ENCODE measurements at places on chromosomes 4 and X.

GRCh38 chr4:13580036-13580435, 35.7 kb upstream of the NKX3-2 start:
- DNase-seq: no peak

DNA sequence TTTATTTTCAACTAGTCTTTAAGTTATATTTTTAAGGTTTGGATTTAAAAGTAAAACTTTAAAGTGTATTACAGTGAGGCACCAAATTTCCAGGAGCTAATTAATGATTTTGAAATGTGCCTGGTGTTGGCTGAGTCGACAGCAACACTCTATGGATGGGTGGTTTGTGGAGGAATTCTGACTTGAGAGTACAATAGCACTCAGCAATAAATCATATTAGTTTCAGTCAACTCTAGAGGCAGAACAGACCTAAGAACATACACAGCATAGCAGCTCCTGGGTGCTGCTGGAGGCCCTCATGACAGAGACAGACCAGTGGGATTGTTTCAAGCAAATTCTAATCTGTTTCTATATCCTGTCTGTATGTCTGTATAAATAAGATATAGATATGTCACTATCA, 673.4 kb downstream of the TRIML1 start:
- no peak for DNase-seq

DNA sequence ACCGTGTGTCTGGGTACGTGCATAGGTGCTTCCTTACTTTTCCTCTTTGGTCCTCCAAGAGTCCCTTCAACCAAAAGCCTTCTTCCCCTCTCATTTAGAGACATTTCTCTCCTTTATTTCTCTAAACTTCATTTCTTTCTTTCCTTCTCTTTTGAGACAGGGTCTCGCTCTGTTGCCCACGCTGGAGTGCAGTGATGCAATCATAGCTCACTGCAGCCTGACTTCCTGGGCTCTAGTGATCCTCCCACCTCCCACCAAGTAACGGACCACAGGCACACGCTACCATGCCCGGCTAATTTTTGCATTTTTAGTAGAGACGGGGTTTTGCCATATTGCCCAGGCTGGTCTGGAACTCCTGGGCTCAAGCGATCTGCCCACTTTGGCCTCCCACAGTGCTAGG, 42.2 kb downstream of the ACOX3 start:
- DNase-seq: no peak

DNA sequence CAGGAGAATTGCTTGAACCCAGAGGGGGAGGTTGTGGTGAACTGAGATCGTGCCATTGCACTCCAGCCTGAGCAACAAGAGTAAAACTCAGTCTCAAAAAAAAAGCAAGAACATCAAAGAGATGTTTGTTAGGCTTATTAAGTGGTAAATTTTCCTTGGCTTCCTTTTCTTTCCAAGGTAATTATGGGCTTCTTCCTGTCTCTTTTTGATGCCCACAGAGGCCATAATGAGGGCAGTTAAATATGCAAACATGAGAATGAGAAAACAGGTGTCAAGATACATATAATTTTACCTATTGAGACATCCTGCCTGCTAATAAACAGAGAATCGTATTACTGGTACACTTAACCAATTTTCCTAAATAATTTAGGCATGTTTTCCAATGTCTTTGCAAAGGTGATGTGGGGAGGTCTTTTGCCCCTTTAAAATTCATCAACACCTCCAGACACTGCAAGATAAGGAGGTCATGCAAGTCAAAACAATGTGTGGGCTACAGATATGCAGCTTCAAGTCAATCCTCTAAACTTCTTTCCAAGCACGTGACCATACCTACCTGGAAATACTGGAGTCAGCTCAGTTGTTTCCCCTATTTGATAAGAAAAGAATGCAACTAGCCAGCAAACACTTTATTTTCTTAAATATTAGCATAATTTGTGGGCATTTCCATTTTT, 2.7 kb downstream of the SLC39A8 start:
- no peak for DNase-seq

DNA sequence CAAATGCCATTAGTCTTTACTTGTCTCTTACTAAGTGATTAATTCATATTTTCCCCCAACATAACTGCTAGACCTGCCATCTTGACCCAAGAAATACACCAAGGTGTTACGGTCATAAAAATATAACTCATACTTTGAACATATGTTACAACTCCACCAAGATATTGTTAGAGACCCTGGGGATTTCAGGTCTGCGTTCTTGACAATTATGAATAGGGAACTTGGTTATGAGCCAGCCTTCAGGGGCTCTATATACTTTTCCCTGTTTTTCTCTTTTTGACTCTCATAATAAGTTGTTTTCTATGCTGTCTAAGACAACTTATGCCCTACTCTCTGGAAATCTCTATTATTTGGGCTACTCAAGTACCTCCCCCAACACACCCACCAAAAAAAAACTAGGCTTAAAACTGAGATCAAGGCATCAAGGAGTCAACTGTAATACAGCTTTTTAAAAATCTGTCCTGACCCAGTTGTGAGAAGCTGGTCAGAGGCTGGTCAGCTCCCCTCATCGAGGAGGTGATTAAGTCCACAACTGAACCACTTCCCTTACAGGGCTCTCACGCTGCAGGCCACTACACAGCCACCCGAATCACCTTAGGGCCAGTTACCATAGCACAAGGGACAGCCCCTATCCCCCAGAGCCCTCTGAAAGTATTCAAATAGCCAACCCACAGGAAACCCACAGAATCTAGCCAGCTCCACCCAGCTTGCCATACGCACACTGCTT, 10.5 kb upstream of the TLR3 start:
- no peak for DNase-seq

- no peak for DNase-seq
Observed at GRCh38 chrX:150873616-150874015, 24.9 kb downstream of the CD99L2 start.

GRCh38 chrX:40122487-40122886, 24.7 kb upstream of the BCOR start:
- no peak for DNase-seq

GRCh38 chr4:93030670-93031069, 726.9 kb downstream of the GRID2 start:
- DNase-seq: no peak

- no peak for DNase-seq
Observed at GRCh38 chr4:142463206-142463605, 382.9 kb downstream of the INPP4B start.

GRCh38 chrX:41720125-41720779, 3.7 kb upstream of the GPR82 start:
- no peak for DNase-seq
